ENCODE measurements at places on chromosomes 2 and 18.

DNA sequence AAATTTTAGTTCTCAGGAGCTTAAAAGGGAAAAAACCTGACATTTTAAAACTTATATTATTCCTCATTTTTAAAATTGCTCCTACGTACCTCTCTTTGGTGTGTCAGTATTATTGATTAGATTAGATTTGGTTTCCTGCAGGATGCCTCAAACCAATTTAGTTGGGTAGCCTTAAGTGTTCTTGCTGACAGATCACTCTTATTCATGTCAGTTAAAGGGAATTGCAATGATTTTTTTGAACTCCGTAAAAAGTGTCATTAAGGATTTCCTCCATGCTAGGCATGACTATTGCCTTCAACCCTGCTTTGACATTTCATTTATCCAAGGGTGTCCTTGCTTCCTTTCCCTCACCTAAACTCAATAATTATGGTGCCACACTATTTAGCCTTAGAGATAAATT, 149.0 kb upstream of the CDH7 start:
- DNase-seq = no peak

DNA sequence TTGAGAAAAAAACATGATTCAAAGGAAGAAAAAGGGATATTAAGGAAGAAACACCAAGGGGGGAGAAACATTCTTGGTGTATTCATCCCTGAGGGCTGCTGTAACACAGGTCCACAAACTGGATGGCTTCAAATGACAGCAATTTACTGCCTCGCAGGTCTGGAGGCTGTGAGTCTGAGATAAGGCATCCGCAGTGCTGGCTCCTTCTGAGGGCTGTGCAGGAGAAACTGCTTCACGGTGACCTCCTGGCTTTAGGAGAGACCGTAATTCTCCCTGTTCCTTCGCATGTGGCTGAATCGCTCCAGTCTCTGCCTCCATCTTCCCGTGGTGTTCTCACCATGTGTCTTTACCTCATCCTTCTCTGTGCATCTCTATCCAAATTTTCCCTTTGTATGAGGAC, 490.7 kb downstream of the EIPR1 start:
- no peak for DNase-seq

GRCh38 chr2:238090887-238091286, 9.3 kb upstream of the ESPNL start:
- no peak for DNase-seq

- DNase-seq = peak; percentile 17
Measured at GRCh38 chr2:185208261-185208660, 530.3 kb upstream of the FSIP2 start.

GRCh38 chr18:4119127-4119648, 335.9 kb downstream of the DLGAP1 start:
- no peak for DNase-seq

DNA sequence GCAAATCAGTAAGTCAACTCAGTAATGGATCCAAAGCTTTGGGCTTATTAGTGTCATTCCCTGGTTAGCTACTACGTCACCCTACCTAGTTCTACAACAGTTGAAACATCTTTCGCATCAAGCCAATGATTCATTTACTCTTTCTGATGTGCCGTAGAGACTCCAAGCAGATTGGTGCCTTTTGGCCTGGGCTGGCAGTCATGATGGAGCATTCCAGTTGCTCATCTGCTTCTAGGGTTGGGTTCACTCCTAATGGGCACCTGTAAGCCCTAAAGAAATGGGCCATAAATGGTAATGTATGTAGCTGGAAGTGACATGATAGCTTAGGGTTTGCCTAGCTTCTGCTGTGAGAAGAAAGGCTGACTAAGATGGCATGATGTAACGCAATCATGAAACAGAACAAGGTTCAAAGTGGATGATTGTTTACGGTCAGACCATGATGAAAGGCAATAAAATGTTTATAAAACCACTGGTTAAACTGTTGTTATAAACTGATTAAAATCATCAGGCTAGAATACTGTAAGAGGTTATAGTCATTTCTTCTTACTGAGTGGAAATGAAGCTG, 20.4 kb upstream of the CCL20 start:
- DNase-seq = no peak

DNA sequence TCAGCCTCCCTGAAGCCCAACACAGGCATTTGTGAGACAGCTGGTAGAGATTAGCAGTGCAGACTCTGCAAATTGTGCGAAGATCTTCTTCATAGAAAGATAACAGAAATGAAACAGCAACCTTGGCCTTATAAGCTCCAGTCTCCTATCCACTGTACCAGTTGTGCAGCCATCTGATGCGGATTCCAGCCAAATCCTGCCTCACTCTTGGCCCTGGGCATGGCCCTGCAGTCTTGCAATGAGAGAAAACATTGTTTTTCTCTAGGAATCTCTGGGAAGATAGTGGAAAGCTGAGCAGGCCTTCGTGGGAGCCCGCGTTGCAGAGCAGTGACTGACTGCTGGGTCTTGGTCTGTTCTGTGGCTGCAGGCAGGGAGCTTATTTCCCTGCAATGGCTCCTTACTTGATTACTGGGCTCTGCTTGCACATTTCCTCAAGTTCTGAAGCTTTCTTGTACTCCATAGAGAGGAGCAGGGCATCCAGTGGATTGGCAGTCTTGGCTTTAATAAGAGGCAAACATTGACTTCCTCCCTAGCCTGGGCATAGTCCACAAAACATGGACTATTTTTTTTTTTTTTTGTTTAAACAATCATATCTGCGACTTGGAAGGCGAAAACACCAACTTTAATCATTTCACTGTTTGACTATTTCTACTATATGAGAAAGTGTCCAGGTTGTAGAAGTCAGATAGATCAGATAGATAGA, 193.0 kb downstream of the ACTR3 start:
- DNase-seq = no peak

- DNase-seq = no peak
Measured at GRCh38 chr2:71704131-71704561, 250.8 kb downstream of the DYSF start.

DNA sequence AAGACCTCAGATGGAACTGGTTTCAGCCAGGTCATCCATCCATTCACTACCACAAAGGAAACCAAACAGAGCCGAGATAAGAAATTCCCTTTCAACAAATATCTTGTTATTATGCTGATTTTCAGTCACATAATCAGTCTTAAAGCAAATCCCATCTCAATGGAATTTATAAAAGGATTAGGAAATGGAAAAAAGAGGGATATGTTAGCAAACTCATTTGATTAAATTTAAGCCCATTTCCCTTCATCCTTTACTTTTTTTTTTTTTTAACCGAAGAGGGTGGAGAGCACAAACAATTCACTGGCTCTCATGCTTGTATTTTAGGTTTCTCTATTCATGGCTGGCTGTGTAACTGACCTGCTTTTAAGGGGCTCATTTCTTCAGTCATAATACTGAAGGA, 109.0 kb upstream of the GATA6 start:
- DNase-seq = no peak

- no peak for DNase-seq
Measured at GRCh38 chr18:34153711-34154110, 71.0 kb downstream of the NOL4 start.

DNA sequence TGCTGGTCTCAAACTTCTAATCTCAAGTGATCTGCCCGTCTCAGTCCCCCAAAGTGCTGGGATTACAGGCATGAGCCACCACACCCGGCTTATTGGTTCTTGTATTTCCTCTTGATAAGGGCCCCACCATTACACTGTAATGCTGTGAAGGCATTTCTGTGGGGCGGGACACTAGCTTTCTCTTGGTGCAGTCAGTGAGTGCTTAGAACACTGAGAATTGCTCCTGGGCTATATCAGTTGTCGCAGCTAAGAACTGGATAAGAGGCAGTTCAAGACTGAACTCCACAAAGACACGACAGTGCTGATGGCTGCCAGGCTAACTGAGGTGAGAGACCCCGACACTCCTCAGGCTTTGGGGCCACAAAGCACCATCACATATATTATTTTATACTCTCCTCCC, 2.1 kb downstream of the KHK start:
- DNase-seq = no peak

- no peak for DNase-seq
Measured at GRCh38 chr2:181438261-181438660, 18.9 kb upstream of the ITGA4 start.
